Activated CD8-positive, alpha-beta memory T cell treated with anti-CD3 and anti-CD28 coated beads for 24 hours (primary cell): ENCODE measurements at places on chromosomes 13 and 19.

DNA sequence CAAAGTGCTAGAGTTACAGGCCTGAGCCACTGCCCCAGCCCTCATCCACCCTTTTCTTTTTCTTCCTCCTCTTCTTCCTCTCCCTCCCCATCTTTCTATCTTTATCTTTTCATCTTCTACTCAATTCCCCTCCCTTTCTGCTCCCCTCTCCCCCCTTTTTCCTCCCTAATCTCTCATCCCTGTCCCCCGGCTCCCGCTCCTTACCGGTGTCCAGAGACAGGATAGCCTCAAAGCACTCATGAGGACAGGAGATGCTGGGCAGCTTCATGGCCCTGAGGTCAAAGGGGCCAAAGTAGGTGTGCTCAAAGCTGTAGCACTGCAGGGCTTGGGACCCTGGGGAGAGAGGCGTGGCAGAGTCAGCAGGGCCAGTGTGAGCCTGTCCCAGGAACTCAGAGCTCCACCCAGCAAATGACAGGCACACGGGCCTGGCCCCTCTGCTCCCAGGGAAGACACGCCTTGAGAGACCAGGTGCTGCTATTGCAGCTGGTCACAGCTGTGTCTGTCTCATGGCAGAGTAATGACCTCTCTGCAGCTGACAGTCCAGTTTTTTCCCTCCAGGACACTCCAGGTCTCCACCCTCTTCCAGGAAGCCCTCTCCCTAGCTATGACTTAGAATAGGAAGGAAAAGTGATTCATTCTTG, 2.6 kb downstream of the LYPD5 start:
- DNase-seq, result no peak

- no peak for DNase-seq
These were observed 26.3 kb downstream of the BCAT2 start for GRCh38 chr19:48784527-48784926.

GRCh38 chr13:102571075-102571474, 25.7 kb upstream of the TPP2 start:
- no peak for DNase-seq

DNA sequence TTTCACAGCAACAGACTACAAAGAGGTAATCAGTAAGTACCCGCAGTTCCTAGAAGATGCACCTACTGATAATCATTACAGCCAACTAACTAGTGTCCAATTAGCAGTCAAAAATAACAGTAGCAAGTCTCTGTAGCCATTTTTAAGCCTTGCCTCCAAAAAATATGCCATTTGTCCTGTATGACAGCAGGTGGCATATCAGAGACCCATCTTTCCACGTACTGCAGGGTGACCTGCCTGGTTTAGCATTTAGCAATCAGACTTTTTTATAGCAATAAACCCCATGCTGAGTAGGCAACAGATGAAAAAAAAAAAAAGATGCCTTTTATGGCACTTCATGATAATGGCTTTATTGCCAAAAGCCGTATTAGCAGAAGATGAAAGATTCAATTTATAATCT, 155.3 kb upstream of the LSM14A start:
- DNase-seq, result no peak

GRCh38 chr19:23908165-23908564, 6.5 kb upstream of the ZNF726 start:
- no peak for DNase-seq

DNA sequence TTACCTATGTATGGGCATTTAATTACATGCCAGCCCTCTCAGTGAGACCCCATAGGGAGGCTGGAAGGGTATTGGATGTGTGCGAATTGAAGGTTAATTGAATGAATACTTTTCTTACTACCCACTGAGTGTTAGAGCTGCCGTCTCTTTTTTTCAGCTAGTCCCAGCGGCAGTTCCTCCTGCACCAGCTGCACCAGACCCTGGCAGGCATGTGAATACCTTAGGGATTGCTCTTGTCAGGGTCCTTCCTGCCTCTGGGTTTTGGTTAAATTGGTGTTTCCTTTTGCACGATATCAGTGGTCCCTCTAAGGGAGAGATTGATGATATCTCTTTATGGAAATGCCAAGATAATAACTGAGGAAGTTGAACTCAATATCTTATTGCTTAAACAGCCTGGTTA, 9.8 kb upstream of the CXCL17 start:
- no peak for DNase-seq

DNA sequence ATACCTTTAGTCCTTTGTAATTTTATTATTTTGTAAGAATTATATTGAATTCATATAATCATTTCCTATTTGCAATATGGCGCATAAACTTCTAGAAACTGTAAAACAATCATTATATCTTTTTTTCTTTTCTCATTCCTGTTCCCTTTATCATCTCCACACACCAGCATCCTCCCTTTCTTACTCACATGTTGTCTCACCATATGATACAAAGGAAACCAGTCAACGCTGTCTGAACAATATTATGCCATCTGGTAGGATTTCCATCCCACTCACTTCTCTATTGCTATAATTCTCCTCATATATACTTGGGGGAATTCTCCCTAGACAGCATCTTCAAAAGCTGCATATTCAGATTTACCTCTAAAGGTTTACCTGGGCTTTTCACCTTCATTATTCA, 389.8 kb downstream of the NDFIP2 start:
- DNase-seq, result no peak

- DNase-seq, result no peak
These were observed 2.9 kb upstream of the DCUN1D2 start for GRCh38 chr13:113493315-113493951.

GRCh38 chr13:83167203-83167602, 715.1 kb downstream of the SLITRK1 start:
- no peak for DNase-seq

GRCh38 chr13:98940325-98941001, 37.4 kb downstream of the DOCK9 start:
- DNase-seq, result no peak

DNA sequence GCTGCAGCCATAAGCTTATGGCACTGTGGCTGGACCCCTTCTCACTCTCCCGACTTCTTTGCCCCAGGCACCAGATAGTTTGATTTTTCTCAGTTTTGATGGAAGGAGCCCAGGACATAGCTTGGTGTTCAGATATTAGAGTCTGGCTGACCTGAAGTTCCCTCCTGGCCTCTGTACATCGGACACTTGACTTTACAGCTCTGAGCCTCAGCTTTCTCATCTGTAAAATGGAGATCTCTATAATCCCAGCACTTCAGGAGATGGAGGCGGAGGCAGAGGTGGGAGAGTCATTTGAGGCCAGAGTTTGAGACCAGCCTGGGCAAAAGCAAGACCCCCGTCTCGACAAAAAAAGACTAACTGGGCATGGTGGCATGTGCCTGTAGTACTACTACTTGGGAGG, 909 bp downstream of the CC2D1A start:
- no peak for DNase-seq

GRCh38 chr13:109485136-109485794, 301.1 kb downstream of the IRS2 start:
- DNase-seq, result no peak

DNA sequence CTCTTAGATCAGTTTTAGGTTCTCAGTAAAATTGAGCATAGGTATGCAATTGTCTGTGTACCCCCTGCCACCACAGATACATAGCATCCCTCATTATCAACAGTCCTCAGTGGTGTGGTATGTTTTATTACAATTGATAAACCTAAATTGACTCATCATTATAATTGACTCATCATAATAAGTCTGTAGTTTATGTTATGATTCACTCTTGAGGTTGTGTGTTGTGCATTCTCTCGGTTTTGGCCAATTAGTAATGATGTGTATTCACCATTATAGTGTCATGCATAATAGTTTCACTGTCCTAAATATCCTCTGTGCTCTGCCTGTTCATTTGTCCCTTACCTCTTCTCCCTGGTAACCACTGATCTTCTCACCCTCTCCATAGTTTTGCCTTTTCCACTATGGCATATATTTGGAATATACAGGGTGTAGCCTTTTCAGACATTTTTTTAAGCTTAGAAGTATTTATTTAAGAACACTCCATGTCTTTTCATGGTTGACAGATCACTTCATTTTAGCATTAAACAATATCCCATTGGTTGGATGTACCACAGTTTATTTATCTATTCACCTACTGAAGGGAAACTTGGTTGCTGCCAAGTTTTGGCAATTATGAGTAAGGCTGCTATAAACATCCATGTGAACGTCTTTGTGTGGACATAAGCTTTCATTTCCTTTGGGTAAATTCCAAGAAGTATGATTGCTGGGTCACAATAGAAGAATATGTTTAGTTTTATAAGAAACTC, 1620.6 kb upstream of the MIR17HG start:
- DNase-seq, result no peak

DNA sequence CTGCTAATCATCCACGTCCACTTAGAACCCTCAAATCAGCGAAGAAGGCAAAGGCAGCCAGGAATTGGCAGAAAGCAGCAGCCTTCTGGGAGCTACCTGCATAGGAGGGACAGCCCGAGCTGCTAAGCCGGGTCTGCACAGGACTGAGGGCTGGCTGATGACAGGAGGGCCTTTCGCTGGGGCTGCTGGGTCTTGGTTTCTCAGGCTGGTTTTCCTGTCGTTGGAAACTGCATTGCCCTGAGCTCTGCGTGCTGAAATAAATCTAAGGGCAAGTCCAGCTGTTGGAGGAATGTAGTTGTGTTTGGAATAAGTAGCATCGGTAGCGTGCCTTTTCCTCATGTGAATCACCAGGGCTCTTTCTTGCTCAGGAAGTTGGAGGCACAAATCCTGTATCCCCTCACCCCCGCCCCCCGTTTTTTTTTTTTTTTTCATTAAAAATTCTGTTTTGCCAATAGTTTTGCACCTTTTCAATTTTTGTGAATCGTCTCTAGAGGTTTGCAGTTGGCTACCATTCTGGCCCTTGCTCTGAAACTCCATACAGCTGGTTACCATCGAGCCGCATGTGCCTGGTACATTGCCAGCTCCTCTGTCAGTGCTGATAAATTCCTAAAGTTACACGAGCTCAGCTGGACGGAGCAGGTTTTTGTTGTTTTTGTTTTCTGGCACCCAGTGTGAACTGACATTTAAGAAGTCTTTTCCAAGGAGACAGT, 193.9 kb upstream of the RNF113B start:
- no peak for DNase-seq

GRCh38 chr13:73090116-73090822, 31.5 kb downstream of the KLF5 start:
- DNase-seq, result no peak

DNA sequence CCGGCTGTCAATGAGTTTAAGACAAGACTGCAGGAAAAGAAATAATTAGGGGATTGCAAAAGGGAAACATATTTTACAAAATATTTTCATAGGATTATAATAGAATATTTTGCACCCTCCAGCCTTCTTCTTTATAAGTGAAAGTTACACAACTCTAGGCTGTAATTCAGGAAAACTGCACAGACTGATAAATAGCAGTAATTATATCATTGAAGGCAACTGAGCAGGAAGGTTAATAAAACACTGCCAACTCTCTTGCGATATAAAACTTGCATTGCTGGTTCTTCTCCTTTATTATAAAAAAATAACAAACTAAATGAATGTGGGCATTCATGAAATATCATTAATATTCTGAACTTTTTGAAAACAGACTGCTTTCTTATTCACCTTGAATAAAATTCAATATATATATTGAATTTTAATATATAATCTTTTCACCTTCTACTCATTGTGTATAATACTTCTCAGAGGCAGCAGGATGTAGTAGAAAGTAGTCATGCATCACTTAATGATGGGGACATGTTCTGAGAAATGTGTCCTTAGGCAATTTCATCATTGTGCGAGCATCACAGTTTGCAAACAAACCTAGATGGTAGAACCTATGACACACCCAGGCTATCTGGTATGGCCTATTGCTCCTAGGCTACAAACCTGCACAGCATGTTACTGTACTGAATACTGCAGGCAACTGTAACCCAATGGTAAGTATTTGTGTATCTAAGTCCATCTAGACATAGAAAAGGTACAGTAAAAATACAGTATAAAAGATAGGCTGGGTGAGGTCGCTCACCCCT, 24.9 kb upstream of the STARD13 start:
- no peak for DNase-seq

GRCh38 chr13:99055281-99055680, 77.4 kb upstream of the DOCK9 start:
- DNase-seq, result no peak

DNA sequence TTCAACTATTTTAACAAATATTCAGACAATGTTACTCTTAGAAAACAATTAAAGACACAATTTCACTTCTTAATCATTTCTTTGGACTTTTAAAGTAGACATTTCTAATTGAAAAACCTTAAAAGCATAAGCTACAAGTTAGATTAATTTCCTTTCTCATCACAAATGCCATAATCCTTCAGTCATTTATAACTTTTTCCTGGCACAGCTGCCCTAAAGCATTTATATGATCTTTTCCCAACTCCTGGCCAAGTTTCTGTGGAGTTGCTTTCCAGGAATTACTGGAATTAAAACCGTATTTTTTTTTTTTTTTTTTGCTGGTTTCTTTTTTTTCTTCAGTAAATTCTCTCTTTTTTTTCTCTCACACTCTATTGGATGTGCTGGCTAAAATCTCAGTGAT, 615.9 kb downstream of the TBC1D4 start:
- DNase-seq, result no peak

DNA sequence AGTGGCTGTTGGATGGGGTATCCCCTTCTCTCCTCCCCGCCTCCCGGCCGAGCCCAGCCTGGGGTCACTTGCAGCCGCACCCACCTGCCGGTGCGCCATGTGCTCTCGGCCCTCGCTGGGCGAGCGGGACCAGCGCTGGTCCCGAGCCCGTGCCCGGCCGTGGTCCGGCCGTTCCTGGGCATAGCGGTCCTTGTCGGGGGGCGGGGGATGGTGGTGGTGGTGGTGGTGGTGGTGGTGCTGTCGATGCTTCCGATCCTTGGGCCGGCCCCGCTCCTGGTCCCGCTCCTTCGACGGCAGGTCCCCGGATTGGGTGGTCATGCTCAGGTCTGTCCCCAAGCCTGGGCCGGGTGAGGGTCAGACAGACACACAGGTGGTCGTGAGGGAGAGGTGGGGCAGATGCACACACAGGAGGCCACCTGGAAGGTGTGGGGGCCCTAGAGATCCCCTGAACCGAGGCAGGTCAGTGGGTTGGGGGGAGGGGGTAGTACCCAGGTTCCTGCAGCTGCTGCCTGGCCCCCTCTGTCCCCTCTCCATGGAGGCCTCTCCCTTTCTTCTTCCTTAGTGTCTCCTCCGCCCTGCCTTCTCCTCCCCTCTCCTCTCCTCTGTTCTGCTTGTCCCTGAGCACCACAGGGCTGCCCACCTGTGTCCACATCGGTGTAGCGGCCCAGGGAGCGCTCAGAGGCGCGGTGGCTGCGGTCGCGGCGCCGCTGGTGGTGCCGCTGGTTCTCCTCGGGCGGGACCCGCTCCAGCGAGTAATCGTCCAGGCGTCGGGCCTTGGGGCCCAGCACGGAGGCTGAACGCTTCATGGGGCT, 58.7 kb downstream of the IER2 start:
- no peak for DNase-seq
